ENCODE measurements at places on chromosomes 7 and 10.
A peak's percentile ranks its signal among the peaks of the same experiment; 100 is the strongest.

GRCh38 chr10:48806342-48806741 is 121.7 kb downstream of the WDFY4 start:
- no peak for DNase-seq

DNA sequence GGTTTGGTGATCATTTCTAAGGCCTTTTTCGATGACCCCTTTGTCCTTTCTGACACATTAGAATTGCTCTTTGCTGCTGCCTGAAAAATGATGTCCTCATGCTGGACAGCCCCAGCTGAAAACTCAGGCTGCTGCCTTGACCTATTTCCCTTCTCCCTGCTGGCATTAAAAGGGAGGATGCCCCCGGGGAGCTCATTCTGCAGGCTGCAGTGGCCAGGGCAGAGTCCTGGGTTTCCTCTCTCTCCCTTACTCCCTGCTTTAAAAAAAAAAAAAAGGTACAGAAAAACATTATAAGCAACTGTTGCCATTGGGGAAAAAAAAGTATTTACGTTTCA is 35.4 kb downstream of the LRRC4 start:
- DNase-seq, result no peak

- DNase-seq, result no peak
These were observed 84.5 kb downstream of the FZD1 start for GRCh38 chr7:91348711-91349110.

GRCh38 chr10:72274213-72274729 is 547 bp downstream of the DDIT4 start:
- DNase-seq, result no peak

- no peak for DNase-seq
These were observed 2.0 kb downstream of the CALY start for GRCh38 chr10:133334503-133335245.

DNA sequence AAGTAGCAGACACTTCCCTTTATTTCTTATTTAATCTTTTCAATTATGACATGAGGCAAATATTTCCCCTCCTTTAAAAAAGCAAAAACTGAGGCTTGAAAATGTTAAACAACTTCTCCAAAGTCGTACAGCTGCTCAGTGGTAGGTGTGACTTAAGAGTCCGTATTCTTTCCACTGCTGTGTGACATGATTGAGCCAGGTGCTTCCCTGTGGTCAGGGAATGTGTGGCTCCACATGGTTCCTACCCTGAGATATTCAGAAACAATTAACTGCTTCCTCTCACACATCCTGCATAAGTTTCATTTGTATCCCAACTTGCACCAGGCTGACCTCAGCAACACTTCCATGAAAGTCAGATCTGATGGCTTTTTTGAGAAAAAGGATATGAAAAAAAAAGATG is 13.6 kb downstream of the OPALIN start:
- DNase-seq, result no peak

DNA sequence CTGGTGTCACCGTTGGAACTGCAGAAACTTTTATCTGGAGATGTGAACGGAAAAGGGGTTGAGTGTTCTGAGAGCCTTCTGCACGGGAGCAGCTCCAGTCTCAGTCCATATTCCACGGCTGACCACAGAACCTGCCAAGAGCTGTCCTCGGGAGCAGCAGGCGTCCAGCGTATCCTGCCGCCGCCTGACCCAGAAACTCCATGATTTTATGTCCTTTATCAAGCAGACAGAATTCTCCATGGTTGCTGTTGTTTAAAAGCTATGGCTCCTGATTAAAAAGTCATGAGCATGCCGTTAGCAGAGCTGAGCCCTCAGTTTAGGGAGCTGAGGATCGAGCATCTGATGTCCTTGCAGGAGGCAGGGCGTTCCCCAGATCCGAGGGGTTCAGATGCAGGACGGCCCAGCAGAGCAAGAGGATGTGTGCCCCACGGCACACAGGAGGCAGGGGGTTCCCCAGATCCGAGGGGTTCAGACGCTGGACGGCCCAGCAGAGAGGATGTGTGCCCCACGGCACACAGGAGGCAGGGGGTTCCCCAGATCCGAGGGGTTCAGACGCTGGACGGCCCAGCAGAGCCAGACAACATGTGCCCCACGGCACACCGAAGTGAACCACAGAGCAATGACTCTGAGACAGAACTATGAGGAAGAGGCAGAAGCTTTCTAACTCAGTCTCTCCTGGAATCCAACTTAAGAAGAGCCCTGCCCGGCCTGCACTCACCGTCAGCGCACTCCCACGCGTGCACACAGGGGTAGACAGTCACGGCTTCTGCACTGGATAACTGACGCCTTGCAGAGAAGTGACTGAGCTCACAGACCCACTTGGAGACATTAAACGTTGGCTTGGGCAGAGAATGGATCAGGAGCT is 96.4 kb downstream of the WDR37 start:
- no peak for DNase-seq

- no peak for DNase-seq
These were observed at the start of gene FGFR2 for GRCh38 chr10:121598263-121599249. FGFR2 (minus strand) TSS chr10:121598444; CDS start chr10:121593817, 4,627 bp downstream.

DNA sequence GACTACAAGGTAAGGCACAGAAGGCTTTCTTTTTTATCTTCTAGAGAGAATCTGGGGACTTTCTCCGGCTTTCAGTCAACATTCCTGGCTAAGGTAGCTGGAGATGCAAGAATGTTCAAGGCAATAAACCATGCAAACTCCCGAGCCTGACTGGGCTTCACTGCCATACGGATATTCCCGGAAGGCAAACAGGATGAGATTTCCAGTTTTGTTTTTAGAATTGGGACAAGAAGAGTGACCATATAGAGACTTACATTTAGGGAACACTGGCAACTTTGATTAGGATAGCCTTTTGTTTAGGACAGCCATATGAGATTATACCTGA is 269 bp downstream of the CALD1 start:
- DNase-seq, result no peak

DNA sequence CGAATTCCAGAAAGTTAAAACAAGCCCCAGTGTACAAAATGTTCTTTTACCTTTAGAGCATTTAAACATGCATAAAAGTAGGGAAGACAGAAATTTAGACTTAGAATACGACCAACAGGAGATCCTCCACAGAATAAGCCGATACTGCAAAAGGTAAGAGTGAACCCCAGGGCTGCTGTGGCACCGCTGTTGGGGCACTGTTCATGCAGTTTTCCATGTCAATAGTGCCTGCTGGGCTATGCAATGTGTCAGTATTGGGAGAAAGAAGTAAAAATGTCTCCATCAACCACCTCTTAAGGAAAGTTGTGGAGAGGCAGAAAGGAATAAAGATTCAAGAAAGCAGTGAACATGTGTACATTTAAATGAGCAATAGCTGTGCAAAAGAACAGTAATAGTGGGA is 326.5 kb upstream of the SEMA3C start:
- no peak for DNase-seq

GRCh38 chr7:76372984-76373833 is 14.4 kb upstream of the YWHAG start:
- no peak for DNase-seq

GRCh38 chr7:90958647-90959046 is 305.6 kb upstream of the FZD1 start:
- no peak for DNase-seq

- no peak for DNase-seq
These were observed 119.6 kb downstream of the SORBS1 start for GRCh38 chr10:95441547-95441923.

GRCh38 chr10:99612167-99612831 is 7.9 kb downstream of the SLC25A28 start:
- DNase-seq, result no peak

DNA sequence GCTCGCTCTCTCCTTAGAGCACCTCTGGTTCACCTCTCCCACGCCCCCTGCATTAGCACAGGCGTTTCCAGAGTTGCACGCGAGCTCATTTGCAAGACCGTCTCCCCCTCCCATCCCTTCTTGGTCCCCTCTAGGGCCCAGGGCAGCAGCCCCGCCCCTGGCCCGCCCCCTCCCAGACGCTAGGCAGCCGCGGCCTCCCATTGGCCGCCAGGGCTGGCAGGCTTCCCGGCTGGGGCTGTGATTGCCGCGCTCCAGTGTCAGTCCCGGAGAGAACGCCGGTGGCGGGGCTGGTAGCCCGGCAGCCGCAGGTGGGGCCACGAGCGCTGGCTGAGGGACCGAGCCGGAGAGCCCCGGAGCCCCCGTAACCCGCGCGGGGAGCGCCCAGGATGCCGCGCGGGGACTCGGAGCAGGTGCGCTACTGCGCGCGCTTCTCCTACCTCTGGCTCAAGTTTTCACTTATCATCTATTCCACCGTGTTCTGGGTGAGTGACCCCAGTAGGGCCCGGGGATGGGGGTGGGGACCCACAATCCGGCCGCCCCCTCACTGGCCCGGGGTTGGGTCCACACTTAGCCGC is at the start of gene TSPAN15:
Gene TSPAN15 (plus strand): TSS at position 257 of the 575 bp plus-strand sequence. CDS start 130 bp downstream, at position 387.
- DNase-seq, result peak; percentile 65

GRCh38 chr10:9357471-9357870 is 1303.0 kb downstream of the GATA3 start:
- no peak for DNase-seq

GRCh38 chr10:97411406-97411805 is 10.3 kb upstream of the RRP12 start:
- DNase-seq, result no peak

DNA sequence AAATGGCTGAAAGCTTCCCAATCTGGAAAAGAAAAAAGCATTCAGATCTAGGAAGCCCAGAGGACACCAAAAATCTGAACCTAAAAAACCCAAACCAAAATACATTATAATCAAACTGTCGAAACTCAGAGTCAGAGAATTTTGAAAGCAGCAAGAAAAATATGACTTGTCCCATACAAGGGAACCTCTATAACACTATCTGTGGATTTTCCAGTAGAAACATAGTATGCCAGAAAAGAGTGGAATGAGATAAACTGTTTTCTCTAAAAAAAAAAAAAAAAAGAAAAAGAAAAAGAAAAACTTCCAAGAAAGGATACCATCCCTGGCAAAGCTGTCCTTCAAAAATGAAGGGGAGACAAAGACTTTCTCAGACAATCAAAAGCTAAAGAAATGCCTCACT is 179.0 kb downstream of the POM121L12 start:
- DNase-seq, result no peak

DNA sequence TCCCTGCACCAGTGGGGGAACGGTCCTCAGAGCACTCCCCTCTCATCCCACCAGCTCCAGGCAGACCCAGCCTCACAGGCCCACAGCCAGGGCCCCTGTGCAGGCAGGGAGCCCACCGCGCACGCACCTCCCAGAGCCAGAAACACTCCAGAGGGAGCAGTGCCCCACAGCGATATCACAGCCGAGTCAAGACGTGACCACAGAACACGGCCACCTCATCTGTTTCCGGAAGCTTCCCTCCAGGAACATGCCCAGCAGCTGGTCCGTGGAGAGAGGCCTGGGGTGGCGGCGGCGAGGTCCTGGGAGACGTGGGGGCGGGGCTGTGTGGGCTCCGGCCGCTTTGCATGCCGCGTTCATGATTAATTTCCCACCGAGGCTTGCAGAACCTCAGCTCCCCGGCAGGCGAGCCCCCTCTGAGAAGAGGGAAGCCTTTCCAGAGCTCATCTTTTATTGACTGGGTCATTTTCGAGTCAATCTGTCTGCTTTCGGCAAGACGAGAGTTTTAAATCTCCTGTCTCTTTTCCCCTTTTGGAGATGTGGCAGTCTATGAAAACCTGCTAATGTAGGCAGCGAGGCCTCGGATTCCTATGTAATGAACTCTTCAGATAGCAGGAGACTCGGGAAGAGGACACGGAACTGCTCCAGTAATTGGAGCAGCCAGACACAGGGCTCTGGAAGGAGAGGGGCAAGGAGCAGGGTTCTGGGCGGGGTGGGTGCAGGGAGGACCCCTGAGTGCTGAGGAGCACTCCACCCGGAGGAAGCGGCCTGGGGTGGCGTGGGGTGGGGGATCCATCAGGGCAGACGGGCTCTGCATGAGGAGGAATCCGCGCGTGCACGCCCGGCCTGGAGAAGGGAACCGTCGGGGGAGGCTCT is 242.8 kb downstream of the ELFN1 start:
- DNase-seq, result no peak

- DNase-seq, result no peak
These were observed 1.9 kb upstream of the STX1A start for GRCh38 chr7:73721377-73721817.

GRCh38 chr7:39587393-39587792 is 21.2 kb downstream of the YAE1 start:
- no peak for DNase-seq

DNA sequence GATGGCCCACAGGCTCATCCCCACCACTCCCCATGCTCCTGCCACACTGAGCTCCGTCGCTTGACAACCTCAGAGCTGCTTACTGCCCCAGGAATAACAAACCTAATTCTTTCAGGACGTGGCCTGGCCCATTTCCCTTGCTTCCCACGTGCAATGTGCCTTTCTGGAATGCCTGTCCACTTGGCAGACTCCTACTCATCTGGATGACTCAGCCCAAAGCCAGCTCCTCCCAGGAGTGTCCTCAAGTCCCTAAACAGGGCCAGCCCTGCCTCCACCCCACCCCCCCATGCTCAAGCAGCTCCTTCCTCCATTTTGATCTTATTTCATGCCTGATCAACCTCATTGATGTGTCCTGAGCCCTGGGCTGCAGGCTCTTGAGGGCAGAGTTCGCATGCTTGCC is 164.9 kb upstream of the RNF32 start:
- no peak for DNase-seq

DNA sequence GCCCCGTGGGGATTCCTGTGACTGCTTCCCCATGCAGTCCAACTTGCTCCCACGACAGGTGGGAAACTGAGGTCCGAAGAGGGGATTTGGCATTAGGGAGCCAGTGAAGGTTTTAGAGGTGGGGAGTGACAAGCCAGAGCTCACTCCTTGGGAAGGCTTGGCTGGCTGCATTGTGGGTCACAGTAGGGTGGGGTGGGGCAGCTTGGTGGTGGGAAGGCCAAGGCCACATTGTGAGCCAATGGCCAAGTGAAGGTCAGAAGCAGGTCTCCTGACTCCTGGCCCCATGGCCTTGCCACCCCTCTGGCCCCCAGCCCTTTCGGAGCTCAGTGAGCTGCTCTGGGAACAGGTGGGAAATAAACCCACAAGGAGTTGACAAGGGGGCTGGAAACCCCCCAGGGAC is 2.5 kb downstream of the C10orf105 start:
- DNase-seq, result no peak

- DNase-seq, result no peak
These were observed 186.0 kb upstream of the TCF7L2 start for GRCh38 chr10:112763916-112764520.

DNA sequence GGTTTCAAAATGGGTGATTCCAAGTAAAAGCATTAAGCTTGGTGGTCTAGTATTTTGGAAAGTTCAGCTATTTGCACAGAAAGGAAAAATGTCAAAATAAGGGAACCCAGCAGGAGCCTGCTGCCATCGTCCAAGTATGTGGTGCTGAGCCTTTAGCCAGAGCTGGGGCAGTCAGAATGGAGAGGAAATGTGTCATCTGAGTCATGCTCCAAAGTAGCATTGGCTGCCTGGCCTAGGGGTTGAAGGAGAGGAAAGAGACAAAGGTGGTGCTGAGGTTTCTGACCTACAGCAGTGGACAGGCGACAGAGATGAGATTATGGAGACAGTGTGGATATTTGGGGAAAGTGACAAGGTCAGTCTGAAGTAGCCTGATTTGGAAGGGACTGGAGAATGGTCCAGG is 103.9 kb downstream of the PLCE1 start:
- DNase-seq, result no peak

- no peak for DNase-seq
These were observed 57.6 kb downstream of the RNLS start for GRCh38 chr10:88525371-88526069.

- no peak for DNase-seq
These were observed 24.8 kb downstream of the FAM53B start for GRCh38 chr10:124719213-124719851.
